ENCODE measurements at places on chromosomes 5 and 9.

GRCh38 chr9:134758949-134759607 is 117.5 kb downstream of the COL5A1 start:
- no peaks in the 10 kb centered on the region for H3K4me1 ChIP-seq
- peaks cover 100% of the 10 kb centered on the region for H3K36me3 ChIP-seq
- no peak for ATAC-seq
- H3K4me3 ChIP-seq: no peak overlapping the region
- H3K27ac ChIP-seq: no peak overlapping the region

DNA sequence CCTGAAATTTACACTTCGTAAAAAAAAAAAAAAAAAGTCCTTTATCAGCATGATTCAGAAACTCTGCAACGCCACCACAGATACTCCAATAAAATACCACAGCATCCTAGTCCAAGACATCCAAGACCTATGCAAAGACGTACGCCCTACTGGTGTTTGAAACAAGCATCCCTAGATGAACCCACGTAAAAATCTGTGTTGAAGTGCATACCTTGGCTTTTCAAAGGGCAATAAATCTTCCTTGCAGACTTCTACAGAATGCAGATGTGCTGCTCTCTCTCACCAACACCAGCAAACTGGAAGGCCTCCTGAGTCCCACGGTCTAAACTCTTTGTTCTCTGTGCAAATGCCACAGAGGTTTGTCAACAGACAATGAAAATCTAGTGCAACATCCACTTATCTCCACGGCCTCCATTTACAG is 38.8 kb downstream of the MYO10 start:
- H3K27me3 ChIP-seq: no peaks in the 10 kb centered on the region
- no peak for ATAC-seq
- no peaks in the 10 kb centered on the region for H3K36me3 ChIP-seq

DNA sequence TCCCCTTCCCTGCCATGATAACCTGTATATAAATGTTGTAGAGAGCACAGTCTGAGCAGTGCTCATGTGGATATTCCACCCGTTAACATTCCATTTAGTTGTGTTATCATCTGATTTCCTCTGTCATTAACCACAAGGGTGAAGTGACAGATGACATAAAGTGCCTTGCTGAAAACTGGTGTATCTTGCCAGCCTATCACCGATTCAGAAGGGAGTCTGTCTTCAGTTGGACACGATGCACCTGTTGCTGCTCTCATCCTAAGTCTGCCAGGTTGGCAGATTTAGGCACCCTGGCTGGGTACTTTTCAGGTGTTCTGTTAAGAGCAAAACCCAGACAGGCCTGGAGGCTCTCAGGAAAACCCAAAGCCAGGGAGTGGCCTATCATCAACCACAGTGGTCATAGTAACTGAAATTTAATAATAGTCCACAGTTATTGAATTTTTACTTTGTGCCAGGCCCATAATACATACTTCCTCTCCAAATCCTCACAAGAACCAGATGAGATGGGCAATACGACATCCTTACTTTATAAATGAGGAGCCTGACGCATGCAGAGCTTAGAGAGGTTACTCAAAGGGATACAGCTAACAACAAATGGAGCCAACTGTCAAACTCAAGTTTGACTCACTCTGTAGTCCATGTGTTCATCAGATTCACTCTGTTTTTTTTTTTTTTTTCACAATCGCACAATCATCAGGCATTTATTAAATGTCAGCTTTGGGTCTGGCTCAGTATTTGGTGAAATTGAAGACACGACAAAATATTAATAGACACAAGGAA is 100.7 kb upstream of the SPRY4 start:
- peak overlapping the region; percentile 53 for H3K27ac ChIP-seq
- H3K4me1 ChIP-seq: peaks cover 10% of the 10 kb centered on the region
- ATAC-seq: no peak
- H3K27me3 ChIP-seq: no peaks in the 10 kb centered on the region
- H3K36me3 ChIP-seq: no peaks in the 10 kb centered on the region

- H3K4me1 ChIP-seq: peaks cover 54% of the 10 kb centered on the region
- no peaks in the 10 kb centered on the region for H3K27me3 ChIP-seq
- H3K4me3 ChIP-seq: no peak overlapping the region
- peaks cover 62% of the 10 kb centered on the region for H3K36me3 ChIP-seq
- ATAC-seq: no peak
These were observed 12.1 kb downstream of the ZFAND5 start for GRCh38 chr9:72352911-72353388.

- H3K36me3 ChIP-seq: no peaks in the 10 kb centered on the region
- H3K27me3 ChIP-seq: no peaks in the 10 kb centered on the region
- peaks cover 94% of the 10 kb centered on the region for H3K4me1 ChIP-seq
- H3K27ac ChIP-seq: no peak overlapping the region
These were observed 34.9 kb downstream of the TRIO start for GRCh38 chr5:14178091-14178490.
